GM23338 (cell line): ENCODE measurements at places on chromosomes 16 and 17. TPM values are rescaled to one million over a fixed set of nuclear protein-coding genes. Genes with fewer than 3 reads are reported as not detected.

Gene PABPN1L
- not detected in 2 replicates for total RNA-seq

GRCh38 chr16:69929480-69929879, 21.7 kb upstream of the CLEC18A start:
- DNase-seq: no peak

GRCh38 chr16:77785373-77785764, 3.0 kb upstream of the VAT1L start:
- DNase-seq: no peak

GRCh38 chr16:77117707-77118106, 73.3 kb upstream of the MON1B start:
- no peak for DNase-seq

Gene KRTAP16-1
- total RNA-seq: not detected in 2 replicates

DNA sequence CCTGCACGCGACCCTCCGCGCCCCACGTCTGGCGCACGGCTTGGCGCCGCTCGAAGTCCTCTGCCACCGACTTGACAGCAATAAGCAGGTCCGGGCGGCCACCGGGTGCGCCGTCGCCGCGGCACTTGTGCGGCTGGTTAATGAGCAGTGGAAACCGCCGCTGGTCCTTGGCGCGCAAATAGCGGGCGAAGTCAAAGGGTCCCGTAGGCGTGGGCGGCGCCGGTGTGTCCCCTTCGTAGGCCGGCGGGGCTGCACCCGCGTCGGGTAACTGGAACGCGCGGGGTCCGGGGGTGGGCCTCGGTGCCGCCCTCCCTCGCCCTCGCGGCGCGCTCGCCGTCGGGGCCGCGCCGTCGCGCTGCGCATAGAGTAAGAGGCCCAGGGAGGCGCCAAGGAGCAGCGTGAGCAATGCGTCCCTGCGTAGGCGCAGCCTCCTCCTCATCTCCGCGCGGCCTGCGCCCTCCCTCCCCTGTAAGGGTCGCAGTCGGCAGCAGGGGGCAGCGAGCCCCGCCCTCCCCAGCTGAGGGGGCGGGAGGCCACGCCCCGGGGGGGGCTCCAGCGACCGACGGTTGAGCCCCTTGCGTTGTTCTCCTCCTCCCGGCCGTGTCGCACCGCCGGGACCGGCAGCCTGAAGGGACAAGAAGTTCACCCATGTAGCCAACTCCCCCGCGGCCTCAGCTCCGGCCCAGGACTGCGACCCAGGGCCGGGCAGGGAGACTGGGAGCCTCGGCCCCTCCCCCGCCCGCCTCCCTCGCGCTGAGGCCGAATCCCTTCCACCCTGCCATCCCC, 558 bp downstream of the B3GNT9 start:
- DNase-seq: peak; percentile 83

GRCh38 chr17:4777969-4778760, 6.5 kb downstream of the TM4SF5 start:
- no peak for DNase-seq

Gene NHERF2
- 15.4 and 16.5 TPM in 2 replicates for total RNA-seq
